ENCODE measurements at places on chromosomes 7 and 10.

DNA sequence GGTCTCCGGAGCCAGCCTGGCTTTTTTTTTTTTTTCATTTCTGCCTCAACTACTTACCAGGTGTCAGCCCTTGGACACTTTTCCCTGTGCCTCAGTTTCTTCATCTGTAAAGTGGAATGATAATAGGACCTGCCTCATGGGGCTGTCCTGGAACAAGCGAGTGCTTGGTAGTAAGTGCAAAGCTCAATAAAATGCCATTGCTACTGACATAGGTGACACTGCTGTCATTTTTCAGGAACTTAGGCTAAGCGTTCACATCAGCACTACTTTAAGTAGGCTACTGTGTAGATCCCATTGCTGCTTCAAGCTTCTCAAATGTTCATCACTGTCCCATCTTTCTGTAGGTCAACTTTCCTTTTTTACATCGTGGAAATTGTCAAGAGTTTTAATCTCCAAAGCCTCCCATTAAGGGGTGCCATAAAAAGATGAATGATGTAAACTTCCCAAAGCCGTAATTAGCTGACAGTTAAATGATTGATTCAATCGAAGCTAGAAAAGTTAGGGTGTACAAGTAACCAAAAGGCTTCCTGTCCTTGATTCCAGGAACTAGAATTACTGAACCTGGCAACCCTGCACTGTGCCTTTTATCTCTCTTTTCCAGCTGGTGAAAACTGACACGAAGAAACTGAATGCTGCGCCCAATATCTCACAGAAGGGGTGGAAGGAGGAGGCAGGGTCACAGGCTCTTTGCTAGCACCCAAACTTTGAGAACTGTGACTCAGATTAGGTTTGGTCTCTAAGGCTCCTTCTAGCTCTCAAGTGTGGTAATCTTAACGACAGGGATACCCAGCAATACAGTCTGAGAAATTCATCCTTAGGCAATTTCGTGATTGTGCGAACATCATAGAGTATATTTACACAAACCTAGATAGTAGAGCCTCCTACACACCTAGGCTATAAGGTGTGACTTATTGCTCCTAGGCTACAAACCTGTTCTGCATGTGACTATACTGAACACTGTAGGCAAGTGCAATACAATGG, 861 bp upstream of the USP6NL start:
- DNase-seq = peak; percentile 13

DNA sequence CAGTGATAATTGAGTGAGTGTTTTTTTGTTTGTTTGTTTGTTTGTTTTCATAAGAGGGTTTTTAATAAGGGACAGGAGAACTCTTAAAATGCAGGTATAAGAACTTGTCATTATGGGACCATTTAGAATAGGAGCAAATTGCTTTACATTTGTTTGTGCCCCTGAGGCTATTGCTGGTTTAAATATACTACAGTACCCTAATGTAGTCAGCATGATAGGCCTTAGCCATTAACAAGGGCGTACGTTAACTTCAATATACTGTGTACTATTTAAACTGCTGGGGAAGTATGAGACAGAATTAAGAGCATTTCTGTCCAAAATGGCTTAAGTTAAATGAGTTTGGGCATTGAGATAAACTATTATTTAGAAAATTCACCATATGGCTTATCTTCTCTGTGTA, 26.2 kb downstream of the PRKAR2B start:
- DNase-seq = no peak

DNA sequence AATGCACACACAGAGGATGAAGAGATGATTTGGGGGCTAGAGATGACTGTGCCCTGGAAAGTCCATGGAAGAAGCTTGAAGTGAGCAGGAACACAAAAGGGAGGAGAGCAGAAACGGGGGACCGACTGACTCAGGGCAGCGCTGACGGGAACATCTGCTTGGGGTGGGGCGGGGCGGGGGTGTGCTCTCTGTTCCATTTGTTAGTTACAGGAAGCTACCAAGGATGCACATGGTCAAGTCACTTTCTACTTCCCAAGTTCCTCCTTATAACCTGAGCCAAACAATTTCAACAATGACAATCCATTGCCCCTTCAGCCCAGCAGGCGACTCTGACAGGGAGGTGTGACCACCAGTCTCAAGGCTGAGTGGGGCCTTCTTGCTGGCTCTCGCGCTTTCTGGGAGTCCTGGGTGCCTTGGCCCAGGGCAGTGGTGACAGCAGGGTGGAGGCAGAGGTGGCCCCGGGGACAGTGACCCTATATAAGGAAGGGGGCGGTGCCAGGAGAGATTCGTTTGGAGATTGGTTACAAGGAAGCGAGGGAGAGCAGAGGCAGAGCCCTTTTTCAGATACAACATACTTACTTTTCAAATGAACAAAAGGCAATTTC, 39.6 kb downstream of the CLEC2L start:
- peak; percentile 53 for DNase-seq

- no peak for DNase-seq
Observed at GRCh38 chr10:23886355-23886754, 322.6 kb upstream of the KIAA1217 start.

- no peak for DNase-seq
Observed at GRCh38 chr10:51691135-51691534, 8.3 kb downstream of the CSTF2T start.

GRCh38 chr10:61793760-61794703, 107.5 kb upstream of the ARID5B start:
- DNase-seq = no peak

DNA sequence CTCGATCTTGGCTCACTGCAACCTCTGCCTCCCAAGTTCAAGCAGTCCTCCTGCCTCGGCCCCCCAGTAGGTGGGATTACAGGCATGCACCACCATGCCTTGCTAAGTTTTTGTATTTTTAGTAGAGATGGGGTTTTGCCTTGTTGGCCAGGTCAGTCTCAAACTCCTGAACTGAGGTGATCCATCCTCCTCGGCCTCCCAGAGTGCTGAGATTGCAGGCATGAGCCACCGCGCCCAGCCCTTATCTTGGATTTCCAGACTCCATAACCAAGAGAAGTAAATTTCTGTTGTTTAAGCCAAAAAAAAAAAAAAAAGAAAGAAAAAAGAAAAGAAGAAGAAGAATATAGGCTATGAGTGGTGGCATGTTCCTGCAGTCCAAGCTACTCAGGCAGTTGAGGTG, 53.3 kb upstream of the RABGEF1 start:
- DNase-seq = no peak

GRCh38 chr7:81187753-81188152, 268.9 kb upstream of the SEMA3C start:
- DNase-seq = no peak

GRCh38 chr10:88491314-88491713, 91.8 kb downstream of the RNLS start:
- peak; percentile 21 for DNase-seq

- DNase-seq = no peak
Observed at GRCh38 chr7:129494041-129494440, 8.3 kb upstream of the SMKR1 start.

DNA sequence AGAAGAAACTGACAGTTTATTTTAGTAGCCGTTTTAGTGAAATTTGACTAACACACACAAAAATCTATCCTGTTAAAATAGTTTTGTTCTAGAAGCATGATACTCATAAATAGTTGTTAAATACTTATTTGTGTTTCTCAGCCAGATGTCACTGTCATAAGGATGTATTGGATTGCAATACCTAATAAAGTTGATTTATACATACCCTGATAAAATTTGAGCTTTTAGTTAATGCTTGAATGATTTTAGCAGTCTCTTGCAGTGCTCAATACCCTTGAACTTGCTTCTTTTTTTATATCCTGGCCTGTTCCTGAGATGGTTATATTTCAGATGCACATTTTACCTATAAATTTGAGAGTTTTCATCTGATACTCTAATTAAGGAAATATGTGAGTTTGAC, 10.1 kb downstream of the ING3 start:
- DNase-seq = no peak

DNA sequence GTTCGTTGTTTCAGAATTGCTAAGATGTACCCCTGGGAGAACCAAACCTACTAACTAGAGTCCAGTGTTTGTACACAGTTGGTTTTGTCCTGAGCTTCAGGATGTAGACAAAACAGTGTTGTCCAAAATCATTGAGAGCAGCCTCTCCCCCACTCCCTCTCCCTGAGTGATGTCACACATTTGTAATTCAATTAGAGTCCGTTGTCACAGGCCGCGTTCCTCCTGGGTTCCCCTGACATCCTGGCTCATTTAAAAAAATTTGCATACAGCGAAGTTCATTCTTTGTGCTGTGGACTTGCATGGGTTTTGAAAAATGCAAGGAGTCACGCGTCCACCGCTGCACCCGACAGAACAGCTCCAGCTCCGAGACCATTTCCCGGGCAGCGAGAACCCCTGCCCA, 10.3 kb downstream of the GRIFIN start:
- no peak for DNase-seq

GRCh38 chr10:101941871-101942270, 98.3 kb upstream of the KCNIP2 start:
- no peak for DNase-seq

GRCh38 chr7:74479066-74479781, 25.5 kb downstream of the GTF2IRD1 start:
- peak; percentile 94 for DNase-seq

DNA sequence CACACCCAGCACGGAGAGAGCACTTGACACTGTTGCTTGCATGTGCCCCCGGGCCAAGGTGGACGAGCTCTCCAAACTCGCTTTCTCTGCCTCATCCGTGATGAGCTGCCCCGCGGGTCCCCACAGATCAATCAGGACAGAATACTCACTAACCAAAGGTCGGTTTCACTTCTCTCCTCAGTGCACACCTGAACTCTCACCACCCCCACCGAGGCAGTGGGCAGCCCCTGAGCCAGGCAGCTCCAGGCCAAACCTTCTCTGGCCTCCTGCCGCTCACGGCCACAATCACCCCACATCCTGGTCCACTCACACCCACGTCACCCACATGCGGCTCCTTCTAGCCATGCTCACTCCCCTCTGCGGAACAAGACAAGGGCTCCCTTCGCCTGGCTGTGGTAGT, 443.9 kb downstream of the DNAJB6 start:
- DNase-seq = no peak

DNA sequence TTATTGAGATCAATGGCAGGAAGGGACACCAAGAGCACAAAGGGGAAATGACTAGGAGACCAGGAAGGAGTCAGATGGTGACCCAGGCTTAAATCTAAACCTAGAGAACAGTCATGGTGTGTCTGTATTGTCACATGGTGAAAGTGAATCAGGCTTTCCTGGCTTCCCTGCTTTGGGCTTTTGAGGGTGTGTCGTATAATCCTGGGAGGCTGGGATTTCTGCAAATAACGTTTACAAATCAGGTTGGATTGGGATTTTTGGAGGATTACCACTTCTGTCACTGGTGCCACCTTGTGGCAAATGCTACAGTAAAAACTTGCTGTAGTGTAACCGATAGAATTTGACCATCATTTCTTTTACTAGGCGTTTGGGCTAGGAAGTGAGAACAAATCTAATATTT, 502.6 kb downstream of the NRG3 start:
- DNase-seq = no peak

- DNase-seq = peak; percentile 33
Observed at GRCh38 chr10:117431160-117431559, 55.9 kb upstream of the PDZD8 start.

DNA sequence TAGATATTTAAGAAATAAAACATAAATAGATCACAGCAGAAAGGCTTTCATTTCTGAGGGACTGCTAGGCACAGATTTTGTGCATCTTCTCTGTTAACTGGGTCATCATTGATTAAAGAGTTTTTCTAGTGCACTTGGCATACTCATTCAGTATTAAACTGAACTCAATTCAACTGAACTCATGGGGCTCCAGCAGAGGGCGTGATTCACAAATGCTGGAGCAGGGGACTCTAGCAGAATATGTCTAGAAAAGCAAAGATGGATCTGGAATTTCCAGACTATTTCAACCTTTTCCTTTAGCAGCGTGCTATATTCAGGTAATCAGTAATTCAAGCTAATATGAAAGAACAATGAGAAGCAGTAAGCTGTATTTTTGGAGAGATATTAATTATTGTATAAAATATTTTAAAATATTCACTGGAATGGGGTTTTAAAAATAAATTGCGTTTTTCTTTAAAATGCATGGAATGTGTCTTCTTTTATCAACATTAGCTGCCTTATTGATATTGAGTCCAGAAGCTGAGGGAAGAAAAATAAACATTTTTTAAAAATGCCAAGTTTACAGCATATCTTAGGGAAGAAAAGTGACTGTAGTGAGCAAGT, 296.8 kb upstream of the CACNA2D1 start:
- peak; percentile 54 for DNase-seq

DNA sequence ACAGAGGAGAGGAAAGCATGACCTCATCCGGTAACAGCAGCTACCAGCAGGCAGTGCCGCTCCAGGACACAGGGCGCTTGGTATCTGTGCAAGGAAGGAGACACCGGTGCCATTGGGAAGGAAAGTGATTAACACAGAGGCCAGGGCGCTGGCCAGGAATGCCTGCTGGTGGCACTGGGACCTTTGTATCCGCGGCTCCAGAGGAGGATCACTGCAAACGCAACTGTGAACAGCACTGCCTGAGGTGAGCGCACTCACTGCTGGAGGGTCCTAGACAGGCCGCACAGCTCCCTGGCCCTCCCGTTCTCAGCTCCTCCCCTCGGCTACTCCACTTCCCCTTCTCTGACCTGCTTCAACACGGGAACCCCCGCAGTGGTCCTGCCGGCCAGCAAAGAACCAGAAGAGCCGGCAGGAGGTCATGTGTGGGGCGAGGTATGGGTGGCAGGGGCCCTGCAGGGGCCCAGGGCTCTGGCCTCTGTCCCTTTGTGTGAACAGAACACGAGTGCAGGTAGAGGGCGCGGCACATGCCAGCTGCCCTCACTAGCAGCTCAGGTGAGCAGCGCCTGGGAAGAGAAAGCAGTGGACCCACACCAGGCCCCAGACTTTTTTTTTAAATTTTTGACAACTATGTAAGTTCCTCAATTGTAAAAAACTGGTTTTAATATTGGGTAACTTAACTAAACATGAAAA, 107.6 kb downstream of the VIPR2 start:
- no peak for DNase-seq

- no peak for DNase-seq
Observed at GRCh38 chr10:77911535-77912123, 14.9 kb downstream of the DLG5 start.

GRCh38 chr10:1966712-1967376, 229.5 kb upstream of the ADARB2 start:
- DNase-seq = no peak

GRCh38 chr7:150337179-150337578, 4.2 kb downstream of the RARRES2 start:
- DNase-seq = no peak

GRCh38 chr7:91288208-91288824, 24.1 kb downstream of the FZD1 start:
- DNase-seq = peak; percentile 75
